ENCODE measurements at places on chromosomes 16 and 17.

- peak; percentile 38 for DNase-seq
Measured at GRCh38 chr17:57340160-57340981, 84.0 kb downstream of the MSI2 start.

DNA sequence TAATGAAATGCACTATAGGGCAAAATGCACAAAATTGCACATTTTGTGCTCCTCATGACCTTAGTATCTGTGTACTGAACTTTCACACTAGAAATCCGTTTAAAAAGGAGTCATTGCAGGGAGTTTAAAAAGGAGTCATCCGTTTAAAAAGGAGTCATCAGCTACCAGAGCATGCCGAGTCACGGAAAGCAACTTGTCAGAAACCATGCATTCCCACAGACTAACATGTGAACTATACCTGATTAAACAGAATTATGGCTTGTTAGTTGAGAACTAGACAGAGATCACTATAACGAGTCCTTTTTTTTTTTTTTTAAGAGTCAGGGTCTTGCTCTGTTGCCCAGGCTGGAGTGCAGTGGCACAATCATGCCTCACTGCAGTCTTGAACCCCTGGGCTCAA lies 35.9 kb downstream of the SLC6A4 start:
- DNase-seq = no peak

- DNase-seq = peak; percentile 48
Measured at GRCh38 chr17:17784657-17785267, 52.0 kb downstream of the SREBF1 start.

DNA sequence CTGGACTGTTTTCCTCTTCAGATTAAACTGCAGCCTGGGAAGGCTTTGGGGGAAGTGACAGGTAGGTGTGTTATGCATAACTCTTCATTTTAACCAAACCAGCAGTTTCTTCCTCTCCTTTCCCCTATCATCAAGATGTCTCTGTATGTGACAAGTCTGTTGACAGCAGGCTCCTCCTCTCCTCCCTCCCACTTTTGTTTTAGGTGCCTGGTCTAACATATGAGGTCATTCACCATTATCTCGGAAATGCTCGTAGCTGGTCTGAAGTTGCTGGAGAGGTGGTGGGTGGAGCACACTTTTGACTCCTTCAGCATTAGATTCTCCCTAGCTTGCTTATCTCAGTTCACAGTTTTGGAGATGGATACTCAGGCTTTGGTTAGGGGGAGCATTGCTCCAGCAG lies 571.0 kb upstream of the EEF2KMT start:
- no peak for DNase-seq

DNA sequence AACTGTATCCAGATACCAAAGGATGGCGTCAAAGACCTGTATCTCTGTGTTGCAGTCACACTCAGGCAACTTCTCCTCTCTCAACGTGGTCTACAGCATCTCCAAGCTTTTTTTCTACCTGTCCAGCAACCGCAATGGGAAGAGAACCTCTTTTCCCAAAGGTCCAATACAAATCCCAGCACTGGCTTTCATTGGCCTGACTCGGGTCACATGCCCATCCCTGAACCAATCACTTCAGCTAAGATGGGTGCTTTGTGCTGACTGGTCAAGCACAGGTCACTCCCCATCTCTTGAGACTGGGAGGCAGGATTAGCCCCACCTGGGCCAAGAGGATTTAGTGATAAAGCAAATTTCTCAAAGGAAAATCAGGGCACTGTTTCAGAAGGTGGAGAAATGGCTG lies 71.2 kb upstream of the C16orf82 start:
- DNase-seq = no peak

GRCh38 chr17:81701288-81702071 lies 1.7 kb upstream of the MRPL12 start:
- no peak for DNase-seq

- DNase-seq = no peak
Measured at GRCh38 chr16:87877942-87878507, 8.7 kb upstream of the SLC7A5 start.

GRCh38 chr16:52312716-52313115 lies 234.2 kb downstream of the TOX3 start:
- DNase-seq = no peak

DNA sequence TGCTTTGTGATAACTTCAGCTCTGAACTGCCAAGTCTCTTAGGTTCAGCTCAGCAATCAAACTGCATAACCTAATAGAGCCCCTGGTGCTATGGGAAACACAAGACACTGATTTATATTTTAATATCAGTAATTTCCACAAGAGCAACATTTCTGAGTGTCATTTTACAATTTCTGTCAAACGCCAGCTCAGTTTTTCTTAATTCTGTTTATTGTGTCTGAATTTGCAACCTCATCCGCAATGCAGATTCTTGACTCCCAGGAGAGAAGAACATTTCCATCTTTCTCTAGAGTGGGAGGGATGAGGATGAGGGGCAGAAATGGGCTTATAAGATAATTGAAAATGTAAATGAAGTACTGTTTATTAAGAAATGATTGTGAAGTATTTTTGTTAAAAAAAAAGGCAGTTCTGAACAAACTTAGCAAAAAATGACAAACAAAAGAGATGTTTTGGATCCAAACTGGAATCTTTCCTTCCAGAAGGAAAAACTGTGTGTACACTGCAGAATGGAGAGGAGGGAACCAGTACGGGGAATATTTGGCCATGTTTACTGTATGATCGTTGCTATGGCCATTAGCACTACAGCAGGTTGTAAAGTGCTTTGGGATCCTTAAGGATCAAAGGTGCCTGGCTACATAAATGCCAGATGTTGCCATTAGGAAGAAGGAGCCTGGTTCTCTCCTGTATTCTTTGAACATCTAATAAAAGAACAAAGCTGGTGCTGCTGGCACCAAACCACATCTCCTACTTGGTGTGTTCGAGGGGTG lies 7.4 kb upstream of the PMFBP1 start:
- no peak for DNase-seq

GRCh38 chr17:5526821-5527598 lies 40.6 kb downstream of the MIS12 start:
- peak; percentile 95 for DNase-seq

- no peak for DNase-seq
Measured at GRCh38 chr16:85465328-85466303, 147.5 kb upstream of the GSE1 start.

GRCh38 chr16:72940886-72941285 lies 107.0 kb downstream of the ZFHX3 start:
- no peak for DNase-seq

DNA sequence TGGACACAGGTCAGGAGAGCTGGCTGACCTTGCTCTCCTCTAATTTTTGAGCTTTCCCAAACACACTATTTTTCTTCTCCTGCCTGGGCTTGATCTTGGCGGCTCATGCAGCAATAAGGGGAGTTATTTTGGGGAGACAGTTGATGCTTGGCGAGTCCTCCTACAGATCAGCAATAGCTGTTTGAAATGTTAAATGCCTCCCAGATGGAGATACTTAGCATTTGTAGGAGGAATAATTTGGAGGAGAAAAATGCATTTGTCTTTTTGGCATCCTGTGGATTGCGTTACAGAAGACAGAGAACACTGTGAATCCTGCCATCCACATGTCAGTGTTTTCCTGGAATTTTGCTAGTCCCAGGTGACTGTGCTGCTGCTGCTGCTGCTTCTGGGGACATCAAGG lies 328.0 kb upstream of the XYLT1 start:
- DNase-seq = no peak

GRCh38 chr17:43482103-43483012 lies 1.4 kb upstream of the DHX8 start:
- no peak for DNase-seq

GRCh38 chr16:9429646-9430330 lies 338.3 kb downstream of the HAPSTR1 start:
- DNase-seq = no peak

DNA sequence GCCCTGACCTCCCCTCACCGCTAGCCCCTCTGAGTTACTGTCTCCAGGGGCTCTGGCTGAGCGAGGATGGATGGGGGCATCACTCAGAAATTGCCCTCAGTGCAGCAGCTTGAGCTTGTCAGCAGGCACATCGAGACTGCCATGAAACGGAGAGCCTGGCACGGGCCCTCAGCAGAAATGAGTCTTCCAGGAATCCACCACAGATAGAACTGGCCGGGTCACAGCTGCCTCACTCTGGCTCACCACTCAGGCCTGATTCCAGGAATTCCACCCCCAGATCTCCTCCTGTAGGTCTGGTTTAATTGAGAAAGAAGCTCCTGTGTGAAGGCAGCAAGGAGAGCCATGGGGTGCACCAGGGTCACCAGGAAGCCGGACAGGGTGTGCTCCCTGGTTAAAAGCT lies 85.5 kb downstream of the GSG1L start:
- DNase-seq = no peak

GRCh38 chr16:89311636-89312035 lies 94.1 kb downstream of the ZNF778 start:
- no peak for DNase-seq

DNA sequence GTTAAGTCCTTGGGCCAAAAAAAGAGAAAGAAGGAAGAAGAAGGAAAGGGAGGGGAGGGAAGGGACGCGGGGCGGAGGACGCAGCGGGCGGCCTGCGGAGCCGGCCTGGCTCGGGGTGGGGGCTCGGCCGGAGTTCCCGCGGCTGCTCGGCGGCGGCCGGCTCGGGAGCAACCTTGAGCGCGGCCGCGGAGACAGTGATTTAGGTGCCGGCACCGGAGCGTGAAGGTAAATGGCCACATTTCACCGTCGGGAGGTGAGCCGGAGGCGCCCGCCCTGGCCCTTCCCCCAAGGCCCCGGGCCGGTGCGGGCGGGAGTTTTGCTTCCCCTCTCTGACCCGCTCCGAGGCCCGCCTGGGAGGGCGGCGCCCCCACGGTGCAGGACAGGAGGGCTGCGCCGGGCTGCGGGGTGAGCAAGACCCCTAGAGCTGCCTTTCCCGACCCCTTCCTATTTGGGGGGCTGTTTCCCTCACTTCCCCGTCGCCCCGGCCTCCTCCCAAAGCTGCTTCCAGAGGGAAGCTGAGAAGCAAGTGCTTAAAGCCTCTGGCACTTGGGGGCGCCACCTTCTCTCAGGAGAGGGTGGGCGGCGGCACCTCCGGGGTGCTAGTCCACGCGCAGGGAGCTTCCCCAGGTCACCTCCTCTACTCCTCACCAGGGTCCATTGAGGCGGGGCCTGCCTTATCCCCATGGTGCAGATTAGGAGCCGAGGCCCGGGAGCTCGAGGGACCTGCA lies 56.5 kb downstream of the MRM1 start:
- peak; percentile 14 for DNase-seq

GRCh38 chr16:3807425-3808123 lies 72.9 kb downstream of the CREBBP start:
- no peak for DNase-seq

DNA sequence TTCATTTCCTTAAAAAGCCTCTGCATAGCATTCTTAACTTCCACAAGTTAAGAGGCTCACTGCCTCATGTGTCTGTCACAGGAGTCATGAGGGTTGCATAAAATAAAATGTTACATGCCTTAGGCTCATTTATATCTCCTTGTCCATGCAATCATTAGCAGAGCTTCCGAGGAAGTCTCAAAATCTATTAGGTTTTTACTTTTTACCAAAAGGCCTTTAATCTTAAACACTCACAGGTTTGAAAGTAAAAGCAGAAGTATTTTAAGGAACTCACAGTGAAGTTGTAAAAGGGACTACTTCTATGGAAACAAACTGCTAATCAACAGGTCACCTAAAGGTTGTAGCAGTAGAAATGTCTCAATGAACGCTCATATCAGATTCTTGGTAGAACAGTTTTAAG lies 5.2 kb upstream of the ATP6V0A1 start:
- DNase-seq = peak; percentile 89

DNA sequence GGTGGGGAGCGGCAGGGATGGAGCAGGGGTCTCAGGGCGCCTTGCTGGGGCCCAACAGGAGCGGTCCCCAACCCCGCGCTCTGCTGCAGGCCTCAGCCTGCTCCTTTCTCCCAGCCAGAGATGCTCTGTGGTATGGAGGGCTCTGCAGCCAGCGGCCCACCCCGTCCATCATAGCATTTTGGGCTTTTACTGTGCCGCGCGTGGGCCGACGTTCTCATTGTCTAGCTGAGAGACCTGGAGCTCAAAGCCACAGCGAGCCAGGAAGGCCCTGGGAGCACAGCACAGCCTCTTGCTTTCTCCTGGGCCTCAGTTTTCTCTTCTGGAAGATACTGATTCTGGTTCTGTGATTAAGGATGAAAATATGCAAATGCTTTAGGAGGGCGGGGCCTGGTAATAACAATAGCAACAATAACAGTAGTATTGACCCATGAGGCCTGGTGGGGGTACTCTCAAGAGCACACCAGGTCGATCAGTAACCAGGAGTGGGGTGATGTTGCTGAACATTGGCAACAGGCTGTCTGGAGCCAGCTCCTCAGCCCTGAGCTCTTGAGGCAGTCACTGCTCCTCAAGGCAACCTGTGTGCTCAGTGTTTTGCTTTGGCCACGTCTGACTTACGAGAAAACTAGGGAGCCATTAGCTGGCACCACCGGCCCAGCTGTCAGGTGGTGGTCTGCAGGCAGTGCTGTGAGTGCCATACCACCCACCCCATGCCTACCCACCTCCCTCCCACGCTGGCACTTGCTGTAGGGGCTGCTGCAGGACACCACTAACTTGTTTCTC lies 1.1 kb upstream of the RASD1 start:
- DNase-seq = no peak

GRCh38 chr17:46139432-46140210 lies 53.6 kb downstream of the KANSL1 start:
- no peak for DNase-seq

DNA sequence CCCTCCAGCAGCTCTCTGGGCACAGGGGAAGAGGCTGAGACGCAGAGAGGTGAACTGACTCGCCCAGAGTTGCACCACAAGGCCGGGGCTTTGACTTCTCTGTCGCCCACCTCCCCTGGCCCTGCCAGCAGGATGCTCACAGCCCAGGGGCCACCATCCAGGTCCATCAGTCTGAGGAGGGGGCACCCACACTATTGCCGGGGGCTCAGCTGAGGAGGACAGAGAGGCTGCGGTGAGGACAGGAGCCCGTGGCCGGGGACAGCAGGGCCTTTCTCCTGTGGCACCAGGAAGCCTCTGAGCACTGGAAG lies 32.6 kb downstream of the KDM8 start:
- DNase-seq = no peak

GRCh38 chr16:84292011-84292410 lies 2.7 kb upstream of the WFDC1 start:
- no peak for DNase-seq

DNA sequence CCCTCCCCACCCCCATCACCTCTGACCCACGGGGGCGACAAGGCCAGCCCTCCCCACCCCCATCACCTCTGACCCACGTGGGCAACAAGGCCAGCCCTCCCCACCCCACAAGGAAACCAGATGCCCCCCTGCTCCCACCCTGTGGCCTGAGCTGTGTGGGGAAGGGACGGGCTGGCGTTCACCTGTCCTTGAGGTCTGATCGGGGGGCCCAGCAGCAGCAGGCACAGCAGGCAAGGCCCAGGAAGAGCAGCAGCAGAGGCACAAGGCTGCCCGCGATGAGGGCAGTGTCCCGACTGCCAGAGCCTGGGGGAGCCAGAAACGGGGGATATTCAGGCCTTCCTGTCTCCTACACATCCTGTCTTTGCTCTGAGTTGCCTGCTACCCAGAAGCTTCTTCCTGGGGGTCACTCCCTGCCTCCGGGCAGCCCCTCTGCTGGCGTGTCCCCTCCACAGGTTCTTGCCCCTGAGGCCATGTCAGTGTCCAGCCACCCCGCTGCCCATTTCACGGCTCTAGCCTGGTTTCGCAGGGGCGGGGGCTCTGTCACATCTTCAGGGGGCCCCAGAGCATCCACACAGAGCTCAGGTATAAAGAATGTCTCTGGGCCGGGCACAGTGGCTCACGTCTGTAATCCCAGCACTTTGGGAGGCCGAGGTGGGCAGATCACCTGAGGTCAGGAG lies 6.8 kb downstream of the SCARF1 start:
- no peak for DNase-seq

GRCh38 chr17:76681222-76682137 lies 29.3 kb downstream of the MXRA7 start:
- peak; percentile 78 for DNase-seq

- DNase-seq = no peak
Measured at GRCh38 chr16:11333010-11333409, 12.2 kb upstream of the RMI2 start.

All from common myeloid progenitor, CD34-positive (primary cell).